Daoy (cell line): ENCODE measurements at places on chromosomes 2 and 18. TPM values are rescaled to one million over a fixed set of nuclear protein-coding genes. Genes with fewer than 3 reads are reported as not detected.

GRCh38 chr2:79982445-79982844 is 322.1 kb downstream of the LRRTM1 start:
- no peak for DNase-seq

GRCh38 chr18:68449292-68449691 is 265.6 kb downstream of the TMX3 start:
- no peak for DNase-seq

- no peak for DNase-seq
Observed at GRCh38 chr2:23069923-23070322, 315.1 kb upstream of the KLHL29 start.

- peak; percentile 50 for DNase-seq
Observed at GRCh38 chr2:38465789-38466127, 88.7 kb upstream of the ATL2 start.

The SLC40A1 gene
- 2.3 and 5.6 TPM in 2 replicates for total RNA-seq
